ENCODE measurements at places on chromosomes 12 and 14.

- DNase-seq, result no peak
Measured at GRCh38 chr14:44449680-44450079, 57.4 kb downstream of the FSCB start.

GRCh38 chr12:9115731-9116559 is at the start of gene A2M:
Gene A2M, minus strand, starts transcription at chr12:9115919. Its CDS starts 70 bp downstream, at chr12:9115849.
- no peak for DNase-seq

GRCh38 chr14:77882636-77883035 is 82.7 kb downstream of the ADCK1 start:
- DNase-seq, result no peak

DNA sequence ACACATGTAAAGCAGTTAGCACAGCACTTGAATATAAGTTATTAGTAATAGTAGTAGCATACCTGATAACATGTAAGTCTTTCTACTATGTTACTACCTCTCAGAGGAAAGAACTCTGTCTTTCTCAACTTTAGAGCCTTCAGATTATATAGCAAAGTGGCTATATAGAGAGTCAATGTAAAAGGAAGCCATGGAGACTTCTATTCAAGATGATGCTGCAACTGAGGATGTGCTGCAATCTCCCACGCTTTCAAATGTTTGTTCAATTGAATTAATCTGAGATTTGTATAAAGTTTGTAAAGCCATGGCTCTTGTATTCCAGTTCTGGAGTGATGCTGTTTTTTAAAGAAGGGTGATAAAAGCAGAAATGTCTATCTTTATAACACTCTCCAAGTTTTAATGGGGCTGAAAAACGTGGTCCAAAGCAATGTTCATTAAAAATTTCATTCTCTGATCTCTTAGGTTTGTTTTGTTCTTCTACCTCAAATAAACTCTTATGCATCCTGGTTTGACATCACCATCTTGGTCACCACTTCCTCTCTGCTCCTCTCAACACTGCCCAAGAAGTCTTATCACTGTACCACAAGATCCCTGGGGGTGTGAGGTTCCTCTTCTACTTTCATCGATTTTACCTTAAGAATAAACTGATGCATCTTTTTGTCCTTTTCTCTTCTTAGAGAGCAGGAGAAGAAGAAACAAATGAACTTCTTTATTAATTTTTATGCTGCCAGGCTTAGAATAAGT is 40.6 kb downstream of the C12orf42 start:
- no peak for DNase-seq

DNA sequence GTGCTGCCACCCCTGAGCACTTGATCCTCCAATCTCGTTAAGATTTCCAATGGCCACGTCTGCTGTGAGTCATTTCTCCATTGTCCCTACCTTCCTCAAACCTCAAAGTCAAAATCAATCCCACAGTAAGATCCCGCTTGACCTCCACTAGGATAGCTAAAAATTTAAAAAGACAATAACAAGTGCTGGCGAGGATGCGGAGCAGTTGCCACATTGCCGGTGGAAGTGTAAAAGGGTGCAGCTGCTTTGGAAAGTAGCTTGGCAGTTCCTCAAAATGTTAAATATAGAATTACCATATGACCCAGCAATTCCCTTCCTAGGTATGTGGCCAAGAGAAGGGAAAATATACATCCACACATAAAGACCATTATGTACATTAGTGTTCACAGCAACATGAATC is 9.5 kb upstream of the BCL7A start:
- no peak for DNase-seq

GRCh38 chr12:95243497-95244183 is 26.0 kb downstream of the VEZT start:
- no peak for DNase-seq

GRCh38 chr14:65019944-65020566 is 33.4 kb downstream of the FNTB start:
- DNase-seq, result no peak

- no peak for DNase-seq
Measured at GRCh38 chr12:16090974-16091373, 179.8 kb downstream of the DERA start.

Measured in stimulated activated CD4-positive, alpha-beta T cell treated with anti-CD3 and anti-CD28 coated beads, Interleukin-4, amount 100 ng/mL, for 4 hours (primary cell).